ENCODE measurements at places on chromosomes 3 and 15.

- DNase-seq = no peak
Measured at GRCh38 chr15:37034392-37034791, 66.0 kb downstream of the MEIS2 start.

DNA sequence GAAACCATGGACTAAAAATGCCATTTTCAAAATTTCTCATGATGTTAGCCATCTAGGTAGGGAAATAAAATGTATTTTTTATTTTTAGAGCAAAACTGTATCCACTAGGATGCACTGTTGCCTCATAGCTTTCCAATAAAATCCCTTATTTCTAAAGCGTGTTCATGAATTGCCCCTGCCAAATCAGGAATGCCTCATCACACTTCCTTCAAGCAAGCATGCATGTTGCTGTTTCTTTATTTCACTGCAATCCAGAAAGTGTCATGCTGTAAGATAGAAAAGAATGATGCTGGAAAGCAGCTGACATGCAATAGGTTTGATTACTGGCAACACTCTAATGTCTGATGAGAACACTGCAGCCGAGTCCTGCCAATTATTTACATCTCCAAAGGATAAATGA is 239.5 kb downstream of the CHL1 start:
- no peak for DNase-seq

GRCh38 chr15:51888593-51889195 is 59.2 kb downstream of the TMOD3 start:
- DNase-seq = no peak

GRCh38 chr3:196220587-196220986 is 4.3 kb downstream of the SLC51A start:
- no peak for DNase-seq

DNA sequence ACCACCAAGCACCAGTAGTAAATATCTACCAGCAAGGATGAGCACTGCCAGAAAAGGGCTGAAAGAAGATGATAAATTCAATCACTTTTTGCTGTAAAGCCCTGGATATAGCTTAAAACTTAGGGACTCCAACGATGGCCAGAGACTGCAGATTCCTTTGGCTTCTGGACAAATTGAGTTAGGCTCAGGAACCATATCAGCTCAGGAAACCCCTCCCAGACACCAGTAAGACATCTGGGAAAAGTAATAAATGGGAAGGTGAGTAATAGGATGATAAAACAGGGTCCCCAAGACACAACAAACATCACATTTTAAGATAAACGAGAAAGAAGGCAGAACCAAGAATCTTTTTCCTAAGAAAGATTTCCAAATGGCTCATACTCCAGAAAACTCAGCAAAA is 65.0 kb downstream of the ANP32A start:
- no peak for DNase-seq

DNA sequence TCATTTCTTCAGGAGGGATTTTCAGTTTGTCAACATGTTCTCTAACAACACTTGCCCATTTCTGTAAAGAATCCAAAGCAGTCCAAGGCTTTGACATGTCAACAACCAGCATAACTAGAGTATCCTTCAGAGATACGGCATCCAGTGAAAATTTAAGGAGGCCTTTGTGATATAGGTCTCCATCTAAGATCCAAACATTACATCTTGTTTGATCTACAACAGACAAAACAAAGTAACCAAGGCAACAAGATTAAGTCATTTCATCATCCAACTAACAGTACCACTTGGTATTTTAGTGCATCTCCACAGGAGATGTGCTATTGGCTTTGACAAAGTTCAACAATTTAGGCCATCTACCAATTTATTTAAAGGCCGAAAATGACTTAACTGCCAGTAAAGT is 25.8 kb downstream of the DYNC1LI1 start:
- no peak for DNase-seq

DNA sequence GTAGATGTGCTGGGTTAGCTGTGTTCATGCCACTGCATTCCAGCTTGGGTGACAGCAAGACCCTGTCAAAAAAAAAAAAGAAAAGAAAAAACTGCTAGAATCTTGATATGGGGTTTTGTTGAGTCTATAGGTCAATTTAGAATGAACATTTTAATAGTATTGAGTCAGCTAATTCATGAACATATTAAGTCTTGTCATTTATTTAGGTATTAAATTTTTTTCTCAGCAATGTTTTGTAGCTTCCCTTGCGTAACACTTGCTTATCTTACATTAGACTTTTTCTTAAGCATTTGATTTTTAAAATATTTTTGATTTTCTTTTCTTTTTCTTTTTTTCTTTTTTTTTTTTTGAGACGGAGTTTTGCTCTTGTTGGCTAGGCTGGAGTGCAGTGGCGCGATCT is 60.7 kb upstream of the GOLGA6B start:
- no peak for DNase-seq

DNA sequence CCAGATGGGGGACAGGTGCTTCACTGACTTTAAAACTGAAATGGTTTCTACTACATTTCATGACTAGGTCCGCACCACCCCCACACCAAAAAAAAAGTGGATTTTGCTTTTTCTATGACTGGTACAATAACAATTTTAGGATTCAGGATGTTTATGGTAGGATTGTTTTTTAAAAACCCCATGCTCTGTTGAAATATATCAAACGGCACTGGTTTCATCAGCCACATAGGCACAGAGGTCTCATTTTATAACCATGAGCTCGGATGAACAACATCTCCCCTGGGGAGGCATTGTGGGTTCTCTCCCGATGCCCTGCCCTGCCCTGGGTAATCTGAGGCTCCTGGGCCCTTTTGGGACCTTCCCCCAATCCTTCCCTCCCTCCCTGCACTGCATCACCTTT is 202.7 kb upstream of the KBTBD8 start:
- DNase-seq = no peak

- DNase-seq = no peak
Measured at GRCh38 chr3:134956395-134956794, 161.3 kb downstream of the EPHB1 start.

GRCh38 chr3:158057666-158058065 is 48.6 kb downstream of the SHOX2 start:
- no peak for DNase-seq

DNA sequence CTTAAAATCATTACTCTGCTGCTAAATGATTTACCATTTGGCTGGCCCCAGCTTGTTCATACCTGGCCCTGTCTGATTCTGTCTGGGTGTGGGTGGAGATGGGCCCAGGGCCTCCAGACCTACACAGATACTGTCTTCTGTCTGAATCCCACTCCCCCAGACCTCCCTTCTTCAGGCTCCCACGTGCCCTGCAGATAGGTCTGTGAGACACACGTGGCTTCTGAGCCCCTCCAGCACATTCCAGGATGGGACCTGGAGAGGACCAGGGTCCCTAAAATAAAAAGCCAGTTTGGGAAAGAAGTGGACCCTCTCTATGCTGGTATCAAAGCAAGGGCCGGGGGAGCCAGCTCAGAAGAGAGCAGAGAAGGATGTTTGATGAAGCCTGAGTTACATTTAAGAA is 14.6 kb upstream of the CEMIP start:
- DNase-seq = no peak

Measured in activated CD8-positive, alpha-beta memory T cell treated with anti-CD3 and anti-CD28 coated beads for 1 hour (primary cell).